ENCODE measurements at places on chromosomes 7 and 10.
A peak's percentile ranks its signal among the peaks of the same experiment; 100 is the strongest.

DNA sequence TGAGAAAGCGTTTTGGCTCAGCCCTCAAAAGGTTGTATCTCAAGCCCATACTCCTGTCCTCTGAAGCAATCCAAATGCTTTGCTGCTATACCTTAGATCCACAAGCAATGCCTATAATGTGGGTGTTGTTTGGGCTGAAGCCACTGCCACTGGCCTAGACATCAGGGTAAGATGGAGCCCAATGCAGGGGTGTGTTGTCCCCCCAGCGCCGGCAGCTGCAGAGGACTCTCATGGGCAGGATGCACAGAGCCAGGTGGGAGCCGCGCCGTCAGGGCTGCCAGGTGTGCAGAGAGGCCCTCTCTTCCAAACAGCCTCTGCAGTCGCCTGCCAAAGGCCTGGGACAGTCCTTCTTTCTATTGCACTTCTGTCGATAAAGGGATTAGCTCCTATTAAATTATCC lies 205.2 kb upstream of the SHH start:
- no peak for DNase-seq

GRCh38 chr10:114401195-114401791 lies 3.0 kb downstream of the AFAP1L2 start:
- DNase-seq: no peak

GRCh38 chr7:74365322-74366022 lies 76.3 kb downstream of the CLIP2 start:
- DNase-seq: peak; percentile 95

GRCh38 chr7:42227541-42227935 lies 9.5 kb downstream of the GLI3 start:
- DNase-seq: no peak

DNA sequence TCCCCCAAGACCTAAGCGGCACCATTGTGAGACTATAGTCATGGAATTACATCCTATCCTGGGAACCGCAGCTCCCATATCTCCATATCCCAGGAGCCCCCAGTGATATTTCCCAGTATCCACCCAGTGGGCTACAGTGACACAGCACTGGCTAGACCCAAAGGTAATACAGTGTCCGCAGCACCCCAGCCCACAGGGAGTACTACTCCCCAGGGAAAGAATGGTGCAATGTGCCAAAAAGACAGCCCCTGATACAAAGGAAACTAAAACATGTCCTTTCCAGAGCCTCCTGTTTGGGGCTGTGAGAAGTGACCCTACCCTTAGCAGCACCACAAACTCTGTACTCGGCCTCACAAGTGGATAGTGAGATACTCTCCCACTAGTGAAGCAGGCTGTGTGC lies 4.5 kb upstream of the IFIT2 start:
- DNase-seq: no peak

DNA sequence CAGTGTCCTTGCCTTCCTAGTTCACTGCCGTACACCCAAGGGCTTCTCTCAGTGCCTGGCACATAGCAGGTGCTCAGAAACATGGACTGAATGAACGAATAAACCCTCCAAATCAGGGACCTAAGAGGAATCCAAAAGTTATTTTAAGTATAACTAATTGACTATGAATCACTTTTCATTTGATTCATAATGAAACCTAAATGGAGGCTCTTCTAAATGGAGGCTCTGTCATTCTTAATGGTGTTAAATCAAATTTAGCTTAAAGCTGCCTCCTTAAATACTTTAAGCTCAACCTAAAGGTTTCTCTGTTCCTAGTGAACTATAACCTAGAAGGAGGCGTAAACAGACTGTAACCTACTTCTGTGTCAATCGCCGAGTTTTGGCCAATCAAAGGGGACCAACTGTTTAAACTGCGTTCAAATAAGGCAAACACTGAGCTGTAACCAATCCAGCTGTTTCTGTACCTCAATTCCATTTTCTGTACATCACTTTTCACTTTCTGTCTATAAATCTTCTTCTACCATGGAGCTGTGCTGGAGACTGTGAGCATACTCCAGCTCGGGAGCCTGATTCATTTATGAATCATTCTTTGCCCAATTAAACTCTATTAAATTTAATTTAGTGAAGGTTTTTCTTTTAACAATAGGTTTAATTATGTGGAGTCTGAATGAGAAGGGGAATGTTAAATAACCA lies 11.0 kb downstream of the PYROXD2 start:
- peak; percentile 15 for DNase-seq

- DNase-seq: peak; percentile 54
Observed at GRCh38 chr7:87507446-87507845, 32.0 kb upstream of the ABCB4 start.

DNA sequence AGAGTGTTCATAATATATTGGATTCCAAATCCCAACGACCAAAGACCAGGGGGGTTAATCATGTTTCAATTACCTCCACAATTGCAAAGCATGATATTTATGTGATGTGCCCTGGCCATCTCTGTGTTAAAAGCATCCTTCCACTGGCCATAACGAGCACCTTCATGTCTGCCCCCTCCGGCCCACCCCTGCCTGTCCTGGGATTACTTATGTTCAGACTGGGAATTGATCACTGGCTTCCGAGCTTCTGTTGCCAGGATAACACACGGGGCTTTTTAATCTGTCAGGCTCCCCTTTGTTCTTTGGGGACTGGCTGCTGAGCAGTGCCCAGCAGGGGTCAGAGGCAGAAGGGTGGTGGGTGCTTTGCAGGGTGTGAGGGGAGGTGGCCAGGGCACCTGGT lies 13.7 kb upstream of the CHST15 start:
- DNase-seq: no peak

- no peak for DNase-seq
Observed at GRCh38 chr7:42733040-42733439, 178.8 kb downstream of the C7orf25 start.

DNA sequence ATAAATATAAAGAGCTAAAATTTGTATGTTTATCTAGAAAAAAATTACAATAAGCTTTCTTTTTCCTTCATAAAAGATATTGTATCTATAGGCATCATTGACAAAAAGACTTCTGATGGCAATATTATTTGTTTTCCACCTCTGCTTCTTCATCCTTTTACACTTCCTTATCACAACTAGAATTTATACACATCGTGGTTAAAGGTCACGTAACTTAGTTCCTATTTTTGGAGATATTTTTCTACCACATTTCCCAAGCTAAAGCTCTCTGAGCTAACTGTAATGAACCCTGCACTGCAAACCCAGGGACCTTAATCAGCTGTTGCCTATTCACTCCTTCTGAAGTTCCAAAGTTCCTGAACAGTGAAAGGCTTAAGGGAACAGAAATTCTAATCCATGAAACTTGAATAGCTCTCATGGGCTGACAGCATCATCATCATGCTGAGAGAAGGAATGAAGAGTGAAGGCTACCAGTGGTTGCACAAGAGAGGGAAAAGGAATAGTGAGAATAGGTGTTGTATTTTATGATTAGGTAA lies 106.1 kb upstream of the SLC13A1 start:
- DNase-seq: no peak

DNA sequence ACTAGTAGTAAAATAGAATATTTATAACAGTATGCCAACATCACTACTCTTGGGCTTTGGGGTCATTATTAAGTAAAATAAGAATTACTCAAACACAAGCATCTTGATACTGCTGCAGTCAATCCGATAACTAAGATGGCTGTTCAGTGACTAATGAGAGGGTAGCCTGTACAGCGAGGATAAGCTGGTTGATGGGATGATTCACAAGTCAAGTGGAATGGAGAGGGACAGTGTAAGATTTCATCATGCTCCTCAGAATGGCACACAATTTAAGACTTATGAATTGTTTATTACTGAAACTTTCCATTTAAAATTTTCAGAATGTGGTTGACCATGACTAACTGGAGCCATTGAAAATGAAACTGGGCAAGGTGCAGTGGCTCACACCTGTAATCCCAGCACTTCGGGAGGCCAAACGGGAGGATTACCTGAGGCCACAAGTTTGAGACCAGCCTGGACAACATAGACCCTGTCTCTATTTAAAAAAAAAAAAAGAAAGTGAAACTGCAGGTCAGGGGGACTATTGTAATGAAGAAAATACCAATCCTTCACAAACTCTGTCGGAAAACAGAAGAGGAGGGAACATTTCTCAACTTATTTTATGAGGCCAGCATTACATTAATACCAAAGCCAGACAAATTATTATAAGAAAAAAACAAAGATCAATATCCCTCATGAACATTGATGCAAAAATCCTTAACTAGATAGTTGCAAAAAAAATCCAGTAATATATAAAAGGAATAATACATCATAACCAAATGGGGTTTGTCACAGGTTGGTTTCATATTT lies 11.2 kb downstream of the AVL9 start:
- no peak for DNase-seq

GRCh38 chr7:77550586-77550985 lies 13.5 kb downstream of the PTPN12 start:
- no peak for DNase-seq

DNA sequence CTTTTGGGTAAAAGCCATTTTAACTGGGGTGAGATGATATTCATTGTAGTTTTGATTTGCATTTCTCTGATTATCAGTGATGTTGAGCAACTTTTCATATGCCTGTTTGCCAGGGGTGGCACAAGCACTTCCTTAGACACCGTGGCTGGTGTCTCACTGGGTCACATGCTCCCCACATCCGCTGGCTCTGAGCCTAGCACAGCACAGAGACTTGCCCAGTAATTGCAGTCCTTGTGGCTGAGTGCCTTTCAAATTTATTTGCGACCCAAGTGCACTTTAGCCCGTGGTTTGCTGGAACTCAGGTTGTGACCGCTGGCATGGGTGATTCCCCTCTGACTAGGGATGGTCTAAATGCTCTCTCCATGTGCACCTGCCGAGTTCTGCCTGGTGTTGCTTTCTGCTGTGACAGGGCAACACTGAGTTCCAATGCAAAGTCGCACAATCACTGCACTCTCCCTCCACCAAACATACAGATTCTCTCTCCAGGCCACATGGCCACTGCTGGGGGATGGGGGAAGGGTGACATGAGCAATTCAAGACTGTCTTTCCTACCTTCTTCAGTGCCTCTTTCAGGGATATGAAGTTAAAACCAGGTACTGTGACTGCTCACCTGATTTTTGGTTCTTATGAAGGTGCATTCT lies 66.5 kb downstream of the ZNF277 start:
- DNase-seq: peak; percentile 80

DNA sequence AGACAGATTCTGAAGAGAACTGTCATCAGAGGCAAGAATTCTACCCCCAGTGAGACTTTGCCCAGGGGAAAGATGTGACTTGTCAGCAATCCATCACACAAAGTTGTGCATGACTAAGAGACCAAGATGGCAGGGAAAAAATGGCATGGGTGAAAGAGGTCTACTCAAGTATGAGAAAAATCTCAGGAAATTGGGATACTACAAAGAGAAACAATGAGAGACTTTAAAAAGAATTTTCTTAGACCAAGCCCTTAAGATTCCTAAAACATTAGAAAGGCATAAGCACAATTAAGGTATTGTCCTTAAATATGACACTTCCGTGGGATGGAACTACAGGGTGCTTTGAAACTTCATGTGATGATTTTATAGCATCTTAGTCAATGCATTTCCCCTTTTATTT lies 45.6 kb upstream of the PDE1C start:
- DNase-seq: no peak

DNA sequence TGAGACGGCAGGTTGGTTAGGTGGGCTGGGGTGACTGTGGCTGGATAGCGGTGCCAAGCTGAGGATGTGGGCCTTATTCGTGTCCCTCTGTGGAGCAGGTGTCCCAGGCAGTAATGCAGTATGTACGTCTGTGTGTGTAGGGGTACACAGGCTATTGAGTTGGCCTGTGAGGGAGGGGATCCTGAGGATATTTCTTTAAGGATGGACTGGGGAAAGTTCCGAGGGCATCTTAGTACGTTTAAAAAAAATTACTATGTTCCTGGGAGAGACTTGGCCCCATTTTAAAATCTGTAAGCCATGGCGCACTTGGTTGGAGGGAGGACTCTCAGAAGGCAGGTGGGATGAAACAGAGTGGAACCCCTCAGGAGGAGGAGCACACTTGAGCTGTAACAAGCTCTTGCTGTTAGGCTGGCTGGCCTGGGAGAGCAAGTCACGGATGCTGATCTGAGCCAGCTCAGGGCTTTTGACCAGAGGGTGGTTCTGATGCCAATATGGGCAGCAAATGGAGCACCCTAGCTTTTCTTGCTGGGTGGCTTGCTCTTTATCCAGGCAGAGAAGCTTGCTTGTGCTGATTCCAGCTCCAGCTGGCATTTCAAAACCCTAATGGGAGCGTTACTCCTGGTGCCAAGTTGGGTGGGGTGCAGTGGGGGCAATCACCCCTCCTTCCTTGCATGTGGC lies 765 bp downstream of the WBP1L start:
- peak; percentile 16 for DNase-seq

- no peak for DNase-seq
Observed at GRCh38 chr10:2108496-2108895, 371.2 kb upstream of the ADARB2 start.

DNA sequence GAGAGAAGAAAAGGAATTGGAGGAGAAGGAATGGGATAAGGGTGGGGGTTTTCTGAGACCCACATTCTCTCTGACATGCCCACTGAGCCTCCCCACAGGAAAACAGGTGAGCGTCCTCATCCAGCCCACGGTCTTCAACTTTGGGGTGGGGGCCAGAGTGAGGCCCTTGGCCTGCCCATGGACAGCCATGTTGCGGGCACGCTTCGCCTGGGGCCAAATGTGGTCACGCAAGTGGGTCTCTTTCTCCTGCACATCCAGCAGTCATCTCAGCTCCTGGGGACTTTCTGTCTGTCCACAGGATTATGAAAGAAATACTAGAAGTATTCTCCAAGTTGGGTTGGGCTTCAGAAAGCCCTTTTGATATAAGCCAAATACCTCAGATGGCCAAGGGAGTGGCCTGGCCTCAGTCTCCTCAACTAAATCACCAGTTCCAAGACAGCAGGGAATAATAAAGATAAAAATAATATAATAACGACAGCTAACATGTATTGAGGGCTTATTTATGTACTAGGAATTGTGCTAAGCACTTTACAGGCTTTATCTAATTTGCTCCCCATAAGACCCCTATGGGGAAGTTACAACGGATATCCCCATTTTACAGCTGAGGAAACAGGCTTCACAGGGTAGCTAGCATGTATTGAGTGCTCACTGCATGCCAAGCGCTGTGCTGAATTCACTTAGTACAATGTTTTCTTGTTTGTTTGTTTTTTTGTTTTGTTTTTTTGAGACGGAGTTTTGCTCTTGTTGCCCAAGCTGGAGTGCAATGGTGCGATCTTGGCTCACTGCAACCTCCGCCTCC lies 57.2 kb upstream of the LBX1 start:
- peak; percentile 41 for DNase-seq
